ENCODE measurements at places on chromosomes 3 and 15.

DNA sequence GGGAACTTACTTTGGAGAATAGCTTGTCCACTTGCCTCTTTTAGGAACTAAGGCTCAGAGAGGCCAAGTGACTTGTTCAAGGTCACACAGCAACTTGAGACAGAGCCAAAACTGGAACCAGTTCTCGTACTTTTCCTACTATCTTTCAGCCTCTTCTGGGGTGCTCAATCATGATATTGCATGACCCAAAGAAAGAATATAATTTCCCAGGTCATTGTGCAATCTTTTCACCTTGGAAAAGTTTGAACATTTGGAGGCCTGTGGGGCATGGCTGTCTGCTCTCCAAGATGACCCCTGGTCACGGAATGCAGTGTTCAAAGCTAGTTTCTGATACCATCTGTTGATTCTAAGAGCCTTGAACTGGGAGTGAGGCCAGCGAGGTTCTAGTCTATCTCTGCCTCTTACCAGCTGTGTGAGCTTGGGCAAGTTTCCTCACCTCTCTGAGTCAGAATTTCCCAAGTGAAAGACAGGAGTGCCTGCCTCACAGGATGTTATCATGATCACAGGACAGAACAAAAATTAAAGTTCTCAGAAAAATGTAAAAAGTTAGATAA, 89.7 kb downstream of the BDH1 start:
- DNase-seq, result no peak

GRCh38 chr3:148077318-148077923, 620.3 kb upstream of the AGTR1 start:
- peak; percentile 57 for DNase-seq

- no peak for DNase-seq
Measured at GRCh38 chr3:42088803-42089530, 2.2 kb upstream of the TRAK1 start.

DNA sequence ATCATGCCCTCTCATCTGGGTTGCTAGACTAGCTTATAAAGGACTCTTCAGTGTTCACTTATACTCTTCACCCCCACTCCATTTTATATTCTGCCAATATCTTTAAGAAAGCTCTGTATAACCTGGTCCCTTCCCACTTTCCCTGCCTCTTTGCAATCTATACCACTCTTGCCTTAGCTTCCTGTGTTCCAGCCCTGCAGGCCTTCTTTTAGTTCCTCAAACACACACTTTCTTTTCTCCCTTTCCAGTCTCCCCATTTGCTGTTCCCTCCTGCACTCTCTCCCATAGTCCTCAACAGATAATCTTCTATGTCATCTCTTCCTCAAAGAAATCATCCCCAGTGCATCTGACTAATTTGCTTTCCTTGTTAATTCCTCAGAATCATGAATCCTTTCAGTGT, 28.7 kb downstream of the SENP8 start:
- DNase-seq, result no peak
